ENCODE measurements at places on chromosomes 11 and 22.

DNA sequence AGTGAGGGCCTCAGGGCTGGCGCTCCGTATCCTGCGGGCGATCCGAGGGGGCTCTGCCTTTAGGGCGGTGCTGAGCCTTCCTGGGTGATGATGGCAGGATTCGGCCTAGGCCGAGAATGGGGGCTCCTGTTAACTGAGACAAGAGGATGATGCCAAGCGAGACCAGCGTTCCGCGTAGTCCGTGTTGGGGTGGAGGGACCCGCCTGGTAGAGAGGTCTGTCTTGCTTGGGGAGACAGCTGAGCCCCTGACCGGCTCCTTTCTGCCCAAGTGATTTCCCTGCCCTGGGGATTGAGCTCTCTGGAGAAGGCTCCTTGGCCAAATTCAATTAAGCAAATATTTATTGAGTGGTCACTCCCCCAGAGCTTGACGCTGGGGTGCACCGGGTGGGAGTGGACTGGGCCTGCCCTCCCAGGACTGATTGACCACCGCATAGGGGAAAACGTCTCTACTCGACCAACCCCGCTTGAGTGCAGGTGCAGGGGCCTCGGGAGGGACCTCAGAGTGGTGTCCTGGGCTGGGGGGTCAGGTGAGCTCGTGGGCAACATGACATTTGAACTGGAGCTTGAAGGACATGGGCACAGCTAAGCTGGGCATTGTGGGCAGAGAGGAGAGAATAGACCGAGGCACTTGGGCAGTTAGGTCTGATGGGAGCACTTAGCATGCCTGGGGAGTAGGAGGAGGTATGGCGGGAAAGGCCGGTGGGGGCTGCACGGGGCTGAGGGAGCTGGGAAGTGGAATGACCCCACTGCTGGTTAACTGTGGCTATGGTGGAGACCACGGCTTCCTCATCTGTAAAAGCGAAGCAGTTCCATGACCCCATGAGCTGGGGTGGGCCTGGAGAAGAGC lies 1.1 kb downstream of the GNAZ start:
- no peak for DNase-seq

GRCh38 chr11:57499983-57500461 lies 15.5 kb downstream of the SLC43A1 start:
- DNase-seq, result no peak

DNA sequence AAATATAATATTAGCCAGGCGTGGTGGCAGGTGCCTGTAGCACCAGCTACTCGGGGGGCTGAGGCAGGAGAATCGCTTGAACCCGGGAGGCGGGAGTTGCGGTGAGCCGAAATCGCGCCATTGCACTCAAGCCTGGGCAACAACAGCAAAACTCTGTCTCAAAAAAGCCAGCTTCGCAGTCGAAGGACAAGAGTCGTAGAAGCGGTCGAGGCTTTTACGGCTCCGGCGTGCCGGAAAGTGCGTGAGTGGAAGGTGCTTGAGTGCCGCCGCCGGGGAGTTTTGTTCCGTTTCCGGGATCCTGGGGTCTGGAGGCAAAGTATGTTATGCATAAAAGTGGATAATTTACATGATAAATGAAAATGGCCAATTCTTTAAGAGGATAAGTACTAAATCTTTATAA lies 43.6 kb downstream of the SYN3 start:
- DNase-seq, result no peak

DNA sequence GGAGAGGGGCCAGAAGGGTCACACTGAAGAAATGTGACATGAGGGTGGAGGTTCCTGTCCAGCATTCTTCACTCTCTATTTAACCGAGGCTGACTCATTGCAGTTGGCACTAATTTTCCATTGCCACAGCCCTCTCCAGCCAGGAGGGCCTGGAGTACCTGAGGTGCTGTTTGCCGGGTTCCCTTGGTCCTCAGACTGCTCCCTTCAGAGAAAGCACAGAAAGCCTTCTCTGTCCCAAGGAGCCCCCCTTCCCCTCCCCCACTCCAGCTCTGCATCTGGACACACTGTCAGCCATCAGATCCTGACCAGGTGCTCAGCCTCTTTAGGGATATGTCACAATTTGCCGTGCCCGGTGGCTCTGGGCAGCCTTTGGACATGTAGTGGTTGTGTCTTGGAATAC lies 3.2 kb upstream of the C11orf91 start:
- no peak for DNase-seq

GRCh38 chr22:28029201-28029948 lies 110.3 kb upstream of the PITPNB start:
- DNase-seq, result no peak

DNA sequence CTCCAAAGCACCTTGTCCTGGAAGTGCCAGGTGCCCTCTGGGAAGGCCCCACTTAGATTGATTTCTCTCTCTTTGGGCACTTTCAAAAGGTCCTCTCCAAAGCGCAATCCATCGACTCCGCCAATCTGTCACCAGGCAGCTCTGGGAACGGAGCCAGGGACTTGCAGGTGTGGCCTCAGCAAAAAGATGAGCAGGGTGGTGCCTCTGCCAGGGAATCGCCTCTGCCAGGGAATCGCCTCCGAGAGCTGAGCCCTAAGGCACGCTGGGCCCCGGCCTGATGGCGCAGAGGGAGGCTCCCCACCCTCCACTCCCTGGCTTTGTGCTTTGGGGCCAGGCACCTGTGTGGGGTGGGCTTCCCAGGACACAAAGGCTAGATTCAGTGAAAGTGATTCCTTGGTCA lies 1391.3 kb downstream of the TBC1D22A start:
- DNase-seq, result no peak

DNA sequence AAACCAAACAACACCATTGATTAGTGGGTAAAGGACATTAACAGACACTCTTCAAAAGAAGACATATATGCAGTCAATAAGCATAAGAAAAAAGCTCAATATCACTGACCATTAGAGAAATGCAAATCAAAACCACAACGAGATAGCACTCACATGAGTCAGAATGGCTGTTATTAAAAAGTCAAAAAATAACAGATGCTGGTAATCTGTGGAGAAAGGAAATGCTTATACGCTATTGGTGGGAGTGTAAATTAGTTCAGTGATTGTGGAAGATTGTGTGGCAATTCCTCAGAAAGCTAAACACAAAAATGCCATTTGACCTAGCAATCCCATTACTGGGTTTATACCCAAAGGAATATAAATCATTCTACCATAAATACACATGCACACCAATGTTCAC lies 182.6 kb downstream of the TRPC6 start:
- no peak for DNase-seq

DNA sequence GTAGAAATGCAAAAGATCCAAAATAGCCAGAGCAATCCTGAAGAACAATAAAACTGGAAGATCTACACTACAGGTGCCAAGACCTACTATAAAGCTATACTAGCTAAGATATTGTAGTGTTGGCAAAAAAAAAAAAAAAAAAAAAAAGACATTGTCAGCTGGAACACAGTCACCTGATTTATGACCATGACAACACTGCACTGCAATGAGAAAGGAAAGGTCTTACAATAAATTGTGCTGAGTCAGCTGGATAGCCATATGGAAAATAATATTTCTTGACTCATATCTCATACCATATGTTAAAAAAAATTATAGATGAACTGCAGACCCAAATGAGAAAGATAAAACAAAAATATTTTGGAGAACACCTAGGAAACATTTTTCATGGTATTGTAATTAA lies 3.1 kb upstream of the PANX3 start:
- no peak for DNase-seq

- no peak for DNase-seq
Observed at GRCh38 chr11:82890936-82891335, 9.3 kb downstream of the PRCP start.

GRCh38 chr11:12175694-12176241 lies 65.4 kb downstream of the MICAL2 start:
- DNase-seq, result no peak

- DNase-seq, result no peak
Observed at GRCh38 chr11:9797300-9797699, 133.4 kb downstream of the SWAP70 start.

- no peak for DNase-seq
Observed at GRCh38 chr11:115848080-115848479, 343.9 kb upstream of the CADM1 start.

- DNase-seq, result no peak
Observed at GRCh38 chr11:79471071-79471844, 30.4 kb upstream of the TENM4 start.

GRCh38 chr11:28098257-28098656 lies 9.7 kb downstream of the KIF18A start:
- DNase-seq, result no peak

DNA sequence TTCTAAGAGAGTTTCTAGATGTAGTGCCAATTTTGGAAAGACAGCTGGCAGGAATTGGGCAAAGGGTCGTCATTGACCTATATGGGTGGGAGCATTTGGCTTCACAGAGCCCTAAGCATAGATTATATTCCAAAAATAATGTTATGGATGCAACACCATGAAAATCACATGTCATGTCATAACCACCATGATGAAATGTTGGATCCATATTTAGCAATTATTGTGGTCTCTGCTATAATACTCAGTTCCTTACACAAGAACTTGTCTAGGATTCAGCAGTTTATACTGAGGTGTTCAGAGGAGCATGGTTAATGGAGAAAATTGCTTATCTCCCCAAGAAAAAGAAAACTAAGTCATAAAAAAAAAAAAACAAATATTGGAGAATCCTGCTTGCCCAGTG lies 31.6 kb downstream of the NTM start:
- no peak for DNase-seq

DNA sequence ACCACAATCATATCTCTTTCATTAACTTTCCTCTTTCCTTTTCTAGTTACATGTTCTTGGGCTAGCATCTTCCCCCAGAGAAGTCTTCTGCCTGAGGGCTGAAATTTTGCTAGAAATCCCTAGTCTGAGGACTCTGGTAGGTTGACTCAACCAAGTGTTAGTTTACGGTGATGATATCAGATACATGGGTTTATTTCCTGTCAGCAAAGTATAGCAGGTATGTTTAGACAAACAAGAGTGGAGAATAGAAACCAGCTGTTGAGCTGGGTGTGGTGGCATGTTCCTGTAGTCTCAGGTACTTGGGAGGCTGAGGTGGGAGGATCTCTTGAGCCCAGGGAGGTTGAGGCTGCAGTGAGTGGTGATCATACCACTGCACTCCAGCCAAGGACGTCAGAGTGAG lies 11.2 kb downstream of the FOLR1 start:
- DNase-seq, result no peak

DNA sequence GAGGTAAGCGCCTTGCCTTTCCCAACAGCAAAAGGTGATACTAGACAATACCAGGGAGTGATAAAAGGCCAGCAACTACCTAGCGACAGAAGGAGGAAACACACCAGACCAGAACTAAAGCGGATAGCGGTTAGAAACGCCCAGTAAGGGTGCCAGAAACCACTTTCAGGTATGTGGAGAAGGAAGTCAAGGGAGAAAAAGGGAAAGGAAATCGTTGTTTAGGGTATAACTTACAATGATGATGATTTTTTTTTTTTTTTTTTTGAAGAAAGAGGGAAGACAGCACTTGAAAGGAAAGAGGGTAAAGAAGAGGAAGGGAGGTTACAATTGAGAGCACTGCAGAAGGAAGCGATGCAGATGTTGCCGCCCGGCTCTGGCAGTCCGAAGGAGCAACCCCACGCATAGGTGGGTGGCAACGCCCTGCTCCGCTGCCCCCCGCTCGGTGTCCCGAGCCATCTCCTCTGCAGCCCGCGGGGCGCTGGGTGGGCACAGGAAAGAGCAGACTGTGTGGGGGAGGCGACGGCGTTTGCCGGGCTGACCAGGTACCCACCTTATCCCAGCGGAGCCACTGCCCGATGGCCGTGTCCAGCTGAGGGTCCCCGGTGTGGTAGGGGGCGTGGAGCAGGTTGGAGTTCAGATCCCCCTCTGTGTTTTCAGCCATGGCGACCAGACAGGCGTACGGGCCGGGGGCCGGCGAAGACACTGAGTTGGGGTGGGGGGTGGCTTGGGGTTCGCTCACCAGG lies 561 bp downstream of the PGM2L1 start:
- DNase-seq, result no peak

DNA sequence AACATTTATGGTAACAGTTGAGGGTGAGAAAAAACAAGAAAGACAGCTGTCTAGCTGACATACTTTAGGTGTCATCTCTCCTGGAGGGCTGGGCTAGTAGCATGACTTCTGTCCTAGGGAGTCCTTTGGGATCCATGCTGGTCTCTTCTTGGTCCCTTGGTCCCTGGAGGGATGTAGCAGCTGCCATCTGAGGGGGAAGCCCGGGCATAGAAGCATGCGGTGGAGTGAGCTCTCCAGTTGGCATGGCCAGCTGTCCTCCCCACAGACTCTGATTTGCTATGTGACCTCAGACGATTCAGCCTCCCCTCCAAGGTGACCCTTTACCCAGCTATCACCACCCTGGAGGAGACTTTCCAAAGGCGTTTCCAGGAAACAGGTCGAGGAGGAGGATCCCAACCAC lies 28.7 kb downstream of the POU2F3 start:
- no peak for DNase-seq

DNA sequence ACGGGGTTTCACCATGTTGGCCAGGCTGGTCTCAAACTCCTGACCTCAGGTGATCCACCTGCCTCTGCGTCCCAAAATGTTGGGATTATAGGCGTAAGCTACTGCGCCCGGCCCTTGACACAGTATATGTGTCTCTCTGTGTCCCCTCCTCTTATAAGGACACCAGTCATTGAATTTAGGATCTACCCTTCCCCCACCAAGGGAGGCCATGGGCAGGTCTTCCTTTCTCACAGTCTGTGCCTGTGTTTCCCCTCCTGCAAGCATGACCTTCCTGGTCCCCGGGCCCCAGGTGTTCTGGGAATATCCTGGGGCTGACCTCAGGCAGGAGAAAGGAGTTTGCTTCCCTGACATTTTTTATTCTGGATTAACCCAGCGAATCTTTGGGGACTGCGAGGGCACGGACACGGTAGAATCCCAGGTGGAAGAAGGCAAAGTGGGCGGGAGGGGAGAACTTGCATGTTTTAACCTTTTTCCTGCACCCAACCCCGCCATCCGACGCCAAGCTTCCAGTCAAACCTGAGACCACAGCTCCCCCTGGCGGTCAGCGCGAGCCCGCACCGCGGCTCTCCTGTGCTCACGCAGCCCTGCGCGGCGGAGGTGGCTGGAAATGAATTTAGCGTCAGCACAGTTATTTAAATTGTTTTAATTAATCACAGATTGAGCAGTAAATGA lies 42.1 kb upstream of the ISX start:
- DNase-seq, result peak; percentile 36

DNA sequence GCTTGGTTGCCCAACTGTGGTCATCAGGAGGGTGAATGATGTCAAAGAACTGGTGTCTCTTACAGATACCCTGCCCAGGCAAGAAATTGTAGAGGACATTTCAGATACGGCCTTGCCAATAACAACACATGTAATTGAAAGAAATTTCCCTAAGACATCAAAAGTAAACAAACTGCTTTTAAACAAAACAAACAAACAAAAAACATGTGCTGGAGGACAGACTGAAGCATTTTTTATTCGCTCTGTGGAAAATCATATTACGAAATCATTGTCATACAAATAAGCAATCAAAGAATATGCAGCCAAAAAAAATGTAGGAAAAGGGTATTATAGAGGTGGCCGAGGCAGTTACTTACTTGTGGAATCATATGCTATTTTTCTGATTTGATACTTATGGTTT lies 52.1 kb upstream of the MYEOV start:
- no peak for DNase-seq

DNA sequence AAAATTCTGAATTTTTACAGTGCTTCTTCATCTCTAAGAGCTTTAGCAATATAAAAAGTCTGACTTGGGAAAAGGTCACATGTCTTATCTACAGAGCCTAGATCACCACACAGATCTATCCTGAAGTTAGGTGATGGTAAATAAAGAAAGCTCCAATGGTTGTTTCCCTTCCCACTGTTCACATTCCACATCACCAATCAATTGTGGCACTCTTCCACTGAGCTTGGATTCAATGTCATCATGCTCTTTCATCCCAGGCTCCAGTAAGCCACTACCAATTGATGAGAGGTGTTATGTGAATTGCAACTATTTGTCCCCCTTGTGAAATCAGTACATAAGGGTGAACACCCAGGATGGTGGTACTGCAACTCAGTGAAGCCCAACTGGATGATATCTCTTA lies 47.8 kb downstream of the ALG9 start:
- DNase-seq, result no peak
